Urothelium cell line (cell line): ENCODE measurements at places on chromosomes 3 and 15.

- no peak for DNase-seq
These were observed 78.3 kb downstream of the PFN2 start for GRCh38 chr3:149892371-149892770.

DNA sequence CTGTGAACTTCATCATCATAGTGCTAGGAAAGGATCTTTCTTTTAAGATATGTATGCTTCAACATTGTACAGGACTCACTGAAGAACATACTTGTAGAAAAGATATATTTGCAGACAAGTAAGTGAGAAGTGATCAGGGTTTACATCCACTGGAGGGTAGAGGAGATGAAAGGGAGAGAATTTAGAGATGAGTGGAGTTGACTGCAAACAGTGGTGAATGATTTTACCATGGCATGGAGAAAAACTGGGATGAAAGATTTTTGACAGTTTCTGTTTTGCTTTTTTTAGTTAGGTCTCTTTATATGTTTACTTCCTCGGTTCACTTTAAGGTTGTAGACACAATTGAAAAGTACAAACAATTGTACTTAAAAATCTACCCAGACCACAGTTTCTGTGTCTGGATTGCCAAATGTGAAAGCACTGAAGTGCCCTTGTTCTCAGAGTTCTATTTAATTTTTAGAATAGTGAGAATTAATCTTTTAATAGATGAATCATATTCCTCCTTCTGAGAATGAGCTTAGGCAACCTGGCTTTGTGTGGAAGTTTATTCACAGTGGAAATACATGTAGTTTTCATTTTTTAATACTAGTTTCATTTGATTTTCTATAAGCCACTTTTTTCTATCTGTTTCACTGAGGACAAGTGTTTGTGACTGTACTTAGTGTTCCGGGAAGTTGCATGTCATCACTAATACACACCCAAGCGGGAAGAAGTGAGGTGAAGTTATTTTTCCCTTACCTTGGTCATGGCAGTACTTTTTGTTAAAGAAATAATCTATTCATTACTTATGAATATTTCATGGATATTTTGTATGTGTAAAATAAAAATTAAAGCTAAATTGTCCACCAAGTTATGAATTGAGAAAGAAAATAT lies 1.8 kb upstream of the GPR171 start:
- DNase-seq: no peak

DNA sequence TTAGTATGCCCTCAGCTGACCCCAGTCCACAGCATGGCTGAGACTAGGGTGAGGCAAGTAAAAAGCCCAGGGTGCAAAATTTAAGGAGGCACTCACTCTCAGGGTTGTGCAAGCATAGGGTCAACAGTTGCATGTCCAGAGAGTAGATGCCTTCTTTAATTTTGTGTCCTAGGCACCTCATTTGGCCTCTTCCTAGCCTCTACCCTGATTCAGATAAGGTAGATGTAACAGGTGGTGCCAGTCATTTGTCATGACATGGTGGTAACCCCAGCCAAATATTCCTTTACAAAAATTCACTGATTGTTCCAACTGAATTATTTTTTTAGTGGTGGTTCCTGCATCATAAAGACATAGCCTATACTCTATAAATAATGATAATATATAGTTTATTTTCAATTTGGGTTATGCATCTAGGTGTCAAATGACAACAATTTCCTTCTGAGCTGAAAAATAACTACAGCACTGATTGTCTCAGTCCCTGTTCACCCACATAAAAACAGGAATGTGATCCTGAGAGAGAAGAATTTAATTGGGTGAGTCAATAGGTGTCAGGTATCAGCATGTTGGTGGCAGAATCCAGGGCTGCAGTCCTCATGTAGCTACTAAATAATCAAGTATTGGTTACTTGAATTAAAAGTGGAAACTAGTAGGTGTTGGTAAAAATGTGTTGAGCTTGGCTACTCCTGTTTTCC lies 44.2 kb upstream of the TIPARP start:
- peak; percentile 51 for DNase-seq

GRCh38 chr3:126147147-126147931 lies 33.0 kb downstream of the ALDH1L1 start:
- DNase-seq: peak; percentile 2

DNA sequence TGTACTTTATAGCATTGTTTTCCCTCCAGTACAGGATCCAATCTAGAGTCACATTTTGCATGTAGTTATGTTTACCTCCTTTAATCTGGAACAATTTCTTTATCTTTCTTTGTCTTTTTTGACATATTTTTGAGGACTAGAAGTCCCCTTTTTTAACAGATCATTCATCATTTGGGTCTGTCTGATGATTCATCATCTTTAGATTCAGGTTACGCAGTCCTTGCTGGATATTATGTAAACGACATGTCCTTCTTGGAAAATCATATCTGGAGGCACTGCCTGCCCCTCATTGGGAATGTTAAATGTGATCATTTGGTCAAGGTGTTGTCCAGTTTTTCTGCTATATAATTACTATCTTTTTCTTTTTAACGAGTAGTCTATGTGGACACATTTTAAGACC lies 18.3 kb downstream of the TGM4 start:
- DNase-seq: no peak

GRCh38 chr3:188421151-188421821 lies 267.3 kb downstream of the LPP start:
- peak; percentile 44 for DNase-seq

DNA sequence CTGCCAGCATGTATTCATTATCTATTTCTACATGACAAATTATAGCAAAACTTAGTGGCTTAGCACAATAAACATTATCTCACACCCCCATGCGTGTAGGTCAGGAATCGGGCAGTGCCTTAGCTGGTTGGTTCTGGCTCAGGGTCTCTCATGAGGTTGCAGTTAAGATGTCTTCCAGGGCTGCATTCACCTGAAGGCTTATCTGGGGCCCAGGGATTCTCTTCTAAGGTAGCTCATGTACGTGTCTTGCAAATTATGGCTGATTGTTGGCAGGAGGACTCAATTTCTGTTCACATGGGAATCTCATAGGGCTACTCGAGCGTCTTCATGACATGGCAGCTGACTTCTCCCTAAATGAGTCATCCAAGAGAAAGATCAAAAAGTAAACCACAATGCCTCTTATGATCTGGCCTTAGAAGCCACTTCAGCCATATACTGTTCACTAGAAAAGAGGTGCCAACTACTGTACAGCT lies 42.9 kb upstream of the TSC22D2 start:
- DNase-seq: peak; percentile 59

- DNase-seq: peak; percentile 37
These were observed 116.0 kb downstream of the LIPC start for GRCh38 chr15:58547628-58548307.

GRCh38 chr3:46369675-46370132 lies 1.0 kb upstream of the CCR5 start:
- DNase-seq: no peak

GRCh38 chr3:184952671-184953070 lies 140.7 kb downstream of the VPS8 start:
- DNase-seq: no peak

DNA sequence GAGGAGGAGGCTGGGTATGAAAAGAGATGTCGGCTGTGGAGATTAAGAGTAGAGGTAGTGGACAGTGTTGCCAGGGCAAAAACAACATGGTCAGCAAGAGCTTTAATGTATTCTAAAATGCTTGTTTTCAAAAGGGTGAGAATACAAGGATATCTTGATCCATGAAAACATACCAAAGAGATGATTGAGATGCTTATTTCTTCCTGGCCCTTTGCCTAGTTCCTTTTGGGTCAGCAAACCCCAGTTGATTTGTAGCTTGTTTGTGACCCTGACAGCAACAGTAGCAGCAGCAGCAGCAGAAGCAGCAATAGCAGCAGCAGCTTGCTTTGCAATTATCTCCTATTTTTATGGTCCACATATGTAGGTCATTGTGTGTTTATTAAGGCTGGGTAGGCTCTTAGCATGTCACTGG lies 337.3 kb downstream of the LPP start:
- no peak for DNase-seq

GRCh38 chr3:42654331-42655201 lies 1.1 kb downstream of the ZBTB47 start:
- DNase-seq: peak; percentile 71

DNA sequence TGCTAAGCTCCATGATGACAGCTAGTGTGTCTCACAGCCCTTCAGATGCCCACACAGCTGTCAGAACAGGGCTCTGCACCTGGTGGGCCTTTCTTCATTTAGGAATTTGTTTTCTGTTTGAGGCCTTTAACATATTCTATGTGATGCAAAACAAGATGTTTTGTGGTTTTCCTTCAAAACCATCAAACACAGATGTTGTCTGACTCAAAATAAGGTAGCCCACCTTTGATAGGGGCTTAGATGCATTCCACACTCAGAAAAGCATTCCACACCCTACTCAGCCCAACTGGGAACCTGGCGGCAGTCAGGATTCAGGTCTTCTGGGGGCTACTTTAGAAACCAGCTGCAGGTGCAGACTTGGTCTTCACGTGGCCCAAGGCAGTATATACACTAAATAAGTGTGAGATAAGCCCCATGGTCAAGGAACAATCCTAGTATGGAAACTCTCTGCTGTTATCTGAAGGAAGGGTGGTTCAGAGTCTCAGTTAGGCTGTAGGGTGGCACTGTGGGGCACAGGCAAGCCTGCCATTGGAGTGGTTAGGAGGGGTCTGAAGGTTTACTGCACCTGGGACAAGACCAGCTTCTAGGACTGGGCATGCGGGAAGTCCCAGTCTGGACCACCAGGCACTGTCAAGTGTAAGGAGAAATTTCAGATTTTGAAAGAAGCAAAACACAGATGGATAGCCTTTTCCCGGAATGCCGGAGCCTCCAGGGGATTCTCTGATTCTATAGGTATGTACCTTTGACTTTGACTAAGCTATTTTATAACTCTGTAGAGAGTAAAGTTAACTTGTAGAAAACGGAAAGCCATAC lies 20.1 kb downstream of the LRRC2 start:
- DNase-seq: no peak

- no peak for DNase-seq
These were observed 70.5 kb downstream of the CHD2 start for GRCh38 chr15:92970656-92971055.

DNA sequence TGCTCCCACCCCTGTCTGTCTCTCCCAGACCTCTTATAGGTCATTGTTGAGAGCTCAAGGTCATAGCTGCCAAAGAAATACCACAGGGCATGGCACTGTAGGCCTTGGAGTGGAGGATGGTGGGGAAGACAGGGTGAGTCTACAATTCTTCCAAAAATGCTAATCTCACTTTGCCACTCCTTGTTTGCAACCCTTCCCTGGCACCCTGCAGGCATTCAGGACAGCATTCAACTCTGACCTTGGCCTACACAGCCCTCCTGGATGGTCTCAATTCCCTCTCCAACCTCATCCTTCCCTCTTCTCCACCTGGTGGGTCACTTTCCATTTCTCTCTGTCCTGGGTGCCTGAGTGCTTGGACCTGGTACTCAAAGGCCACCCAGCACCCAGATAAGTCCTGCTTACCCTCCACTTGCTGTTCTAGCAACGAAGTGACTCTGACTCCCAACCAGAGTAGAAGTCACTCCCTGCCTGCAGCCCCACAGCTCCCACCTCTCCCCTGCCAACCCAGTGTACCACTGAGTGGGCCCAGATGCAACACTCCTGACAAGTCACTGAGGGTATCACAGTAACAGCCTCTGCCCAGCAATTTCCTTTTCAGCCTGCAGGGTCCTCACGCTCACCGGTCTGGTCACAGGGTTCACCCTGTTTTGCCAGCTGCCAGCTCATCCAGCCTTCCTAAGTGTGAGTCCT lies 36.6 kb downstream of the AMOTL2 start:
- no peak for DNase-seq

- no peak for DNase-seq
These were observed 901.6 kb downstream of the TUSC7 start for GRCh38 chr3:117611211-117611610.

DNA sequence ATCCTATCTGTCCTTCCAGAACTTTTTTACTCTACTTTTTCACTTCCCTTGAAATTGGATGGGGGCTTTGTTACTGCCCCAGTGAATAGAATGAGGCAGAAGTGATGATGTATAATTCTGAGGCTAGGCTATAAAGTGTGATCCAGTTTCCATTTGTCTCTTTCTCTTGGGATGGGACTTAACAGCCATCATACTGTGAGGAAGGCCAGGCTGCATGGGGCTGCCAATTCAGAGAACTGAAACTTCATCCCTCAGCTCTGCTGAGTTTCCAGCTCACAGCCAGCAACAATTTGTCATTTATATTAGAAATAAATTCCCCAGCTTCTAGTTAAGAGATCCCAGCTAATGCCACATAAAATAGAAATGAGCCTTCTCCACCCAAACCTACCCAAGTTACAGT lies 504.0 kb upstream of the TGFBR2 start:
- DNase-seq: no peak

DNA sequence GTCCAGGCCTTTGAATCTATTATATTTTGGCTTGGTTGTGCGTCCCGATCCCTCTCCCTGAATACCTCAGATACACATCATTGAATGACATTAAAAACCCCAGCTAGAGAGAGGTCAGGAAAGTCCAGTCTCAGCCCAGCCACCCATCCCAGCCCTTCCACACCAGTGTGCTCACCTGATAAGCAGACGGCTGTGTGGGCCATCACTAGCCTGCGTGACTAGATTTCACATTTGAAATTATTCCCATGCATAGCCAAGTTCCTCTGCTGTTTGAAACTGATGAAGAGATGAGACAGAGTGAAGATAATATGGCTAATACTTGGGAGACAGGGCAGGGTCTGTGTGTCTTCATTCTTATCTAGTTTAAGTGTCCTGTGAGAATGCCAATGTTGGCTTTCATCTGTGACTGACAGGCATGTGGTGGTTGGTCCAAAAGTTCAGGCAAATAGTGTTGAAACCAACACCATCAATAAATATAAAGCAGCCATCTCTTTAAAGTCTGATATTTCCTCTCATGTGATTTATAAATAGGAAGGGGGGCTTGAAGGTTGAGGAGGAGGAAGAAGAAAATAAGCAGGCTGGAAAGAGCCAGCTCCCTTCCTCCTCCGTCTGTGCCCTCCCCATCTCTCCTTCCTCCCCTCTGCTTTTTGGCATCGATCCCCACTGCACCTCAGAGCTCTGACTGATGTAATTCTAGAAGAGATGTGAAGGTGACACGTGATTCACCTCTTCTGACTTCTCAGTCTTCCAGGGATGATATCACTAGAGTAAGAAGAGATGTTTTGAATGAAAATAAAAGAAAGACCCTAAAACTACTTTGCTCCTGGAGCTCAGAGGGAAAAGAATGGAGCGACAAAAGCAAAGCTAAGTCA lies 5.1 kb downstream of the FAM43A start:
- DNase-seq: peak; percentile 64

- DNase-seq: no peak
These were observed 224.8 kb upstream of the NANOGP8 start for GRCh38 chr15:35309886-35310285.

GRCh38 chr15:88113613-88114308 lies 142.8 kb downstream of the NTRK3 start:
- peak; percentile 39 for DNase-seq

GRCh38 chr3:32835049-32835371 lies 17.2 kb downstream of the TRIM71 start:
- no peak for DNase-seq

GRCh38 chr3:27356976-27357375 lies 12.2 kb downstream of the NEK10 start:
- no peak for DNase-seq

- DNase-seq: no peak
These were observed 45.9 kb upstream of the CP start for GRCh38 chr3:149267565-149267964.
